Fibroblast of skin of right quadriceps (primary cell): ENCODE measurements at places on chromosomes 4 and X.

GRCh38 chrX:39592776-39593175 lies 505.0 kb downstream of the BCOR start:
- peak; percentile 45 for DNase-seq

- no peak for DNase-seq
Observed at GRCh38 chrX:65744965-65745364, 77.5 kb downstream of the MSN start.

- DNase-seq = no peak
Observed at GRCh38 chr4:10245751-10246150, 129.2 kb upstream of the WDR1 start.

- no peak for DNase-seq
Observed at GRCh38 chrX:40303256-40304077, 205.7 kb upstream of the BCOR start.

- DNase-seq = peak; percentile 61
Observed at GRCh38 chrX:53441531-53442321, 7.6 kb upstream of the HSD17B10 start.

DNA sequence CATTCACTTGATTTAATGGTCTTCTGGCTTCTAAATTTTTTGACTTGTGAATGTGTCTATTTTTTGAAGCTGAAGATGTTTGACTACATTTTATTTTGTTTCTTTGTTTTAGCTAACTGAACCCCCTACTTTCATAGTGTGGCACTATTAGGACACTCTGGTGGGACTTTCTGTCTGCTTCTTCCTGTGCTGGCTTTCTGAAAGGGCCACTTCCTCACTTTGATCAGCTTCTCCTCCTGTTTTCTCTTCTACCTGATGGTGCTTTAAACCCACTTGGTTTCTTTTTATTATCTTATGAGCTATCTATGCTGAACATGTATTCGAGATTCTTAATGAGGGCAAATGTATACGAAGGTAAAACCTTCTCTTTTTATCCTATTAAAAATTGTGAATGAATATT lies 186.1 kb upstream of the CASK start:
- DNase-seq = no peak

DNA sequence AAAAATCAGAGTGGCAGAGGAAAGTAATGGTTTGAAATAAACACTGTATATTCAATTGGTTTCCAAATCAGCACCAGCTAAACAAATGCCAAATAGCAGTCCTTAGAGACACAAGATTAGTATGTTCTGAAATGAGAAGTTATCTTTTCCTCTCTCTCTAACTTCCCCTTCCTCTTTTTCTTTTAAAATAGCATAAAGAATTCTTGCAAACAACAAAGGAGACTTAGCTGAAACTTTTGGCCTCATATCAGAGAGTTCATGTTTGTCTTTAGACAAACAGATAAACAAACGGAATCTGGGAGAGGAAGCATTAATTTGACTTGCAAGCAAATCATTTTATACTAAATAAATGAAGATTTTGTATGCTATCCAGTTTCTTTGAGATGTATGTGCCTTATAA lies 399.0 kb downstream of the GBA3 start:
- DNase-seq = no peak

DNA sequence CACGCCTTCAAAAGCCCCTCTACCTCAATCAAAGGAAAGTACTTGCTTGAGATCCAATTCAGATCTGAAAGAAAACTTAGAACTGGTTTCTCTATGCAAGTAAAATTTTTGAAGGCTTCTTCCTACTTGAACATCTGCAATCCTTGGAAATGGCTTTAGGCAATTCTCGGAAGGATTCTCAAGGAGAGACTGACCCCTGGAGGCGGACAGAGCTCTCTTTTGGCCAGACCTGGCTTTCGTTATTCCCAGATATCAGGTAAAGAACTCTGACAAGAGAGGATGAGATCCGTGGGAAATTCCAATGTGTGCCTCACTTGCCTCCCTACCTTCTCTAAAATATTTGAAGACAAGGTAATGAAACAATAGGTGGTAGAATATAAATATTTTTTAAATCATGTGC lies 670.3 kb upstream of the FAM241A start:
- peak; percentile 52 for DNase-seq

GRCh38 chr4:21678711-21679110 lies 269.9 kb downstream of the KCNIP4 start:
- no peak for DNase-seq

- DNase-seq = no peak
Observed at GRCh38 chrX:31092970-31093638, 21.3 kb upstream of the FTHL17 start.

DNA sequence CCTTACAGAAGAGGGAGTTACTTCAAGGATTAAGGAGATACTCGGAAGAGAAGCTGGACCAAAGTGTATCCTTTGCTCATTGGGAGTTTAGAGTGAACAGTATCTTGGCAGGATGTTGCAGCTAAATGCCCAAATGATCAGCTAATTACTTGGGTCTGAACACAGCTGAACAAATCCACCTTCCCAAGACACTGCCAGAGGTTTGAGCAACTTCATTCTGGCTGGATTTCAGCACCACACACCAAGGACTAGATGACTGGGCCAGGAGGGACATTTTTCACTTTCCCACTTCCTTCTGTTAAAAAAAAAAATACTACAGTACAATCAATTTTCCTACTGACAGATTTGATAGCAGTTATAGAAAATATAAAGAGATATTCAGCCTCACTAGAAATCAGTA lies 324.6 kb downstream of the MID1IP1 start:
- DNase-seq = no peak

DNA sequence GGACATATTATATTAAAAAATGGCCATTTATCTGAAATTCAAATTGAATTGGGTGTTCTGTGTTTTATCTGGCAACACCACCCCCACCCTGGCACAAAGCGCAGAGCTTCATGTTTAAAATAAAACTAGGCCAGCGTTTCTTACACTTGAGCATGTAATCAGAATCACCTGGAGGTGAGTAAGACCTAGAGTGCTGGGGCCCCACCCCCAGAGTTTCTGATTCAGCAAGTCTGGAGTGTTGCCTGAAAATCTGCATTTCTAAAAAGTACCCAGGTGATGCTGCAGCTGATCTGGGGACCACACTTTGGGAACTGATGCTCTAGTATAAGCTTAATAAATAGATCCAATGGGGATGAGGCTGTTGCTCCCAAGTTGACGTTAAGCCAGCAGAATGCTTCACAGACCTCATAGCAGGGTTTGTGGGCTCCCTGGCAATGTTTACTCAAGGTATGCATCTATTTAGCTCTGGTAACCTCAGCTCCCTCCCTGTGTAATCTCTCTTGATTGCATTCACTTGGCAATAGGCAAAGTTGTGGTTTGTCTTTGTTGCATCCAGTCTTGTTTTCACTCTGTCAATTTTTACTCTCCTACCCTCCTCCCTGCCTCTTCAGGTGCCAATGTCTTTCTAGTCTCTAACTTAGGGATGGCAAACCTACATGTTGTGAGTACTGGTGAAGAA lies 99.8 kb upstream of the TEX13D start:
- DNase-seq = no peak

- DNase-seq = no peak
Observed at GRCh38 chr4:99352602-99353537, at the start of gene ADH1C. ADH1C (minus strand) TSS chr4:99352746; CDS start chr4:99352675, 71 bp downstream.

GRCh38 chrX:49177338-49177833 lies 5.7 kb downstream of the PLP2 start:
- no peak for DNase-seq

- DNase-seq = no peak
Observed at GRCh38 chr4:110632506-110633357, 9.9 kb upstream of the PITX2 start.

- no peak for DNase-seq
Observed at GRCh38 chr4:124210746-124211145, 501.8 kb downstream of the ANKRD50 start.

DNA sequence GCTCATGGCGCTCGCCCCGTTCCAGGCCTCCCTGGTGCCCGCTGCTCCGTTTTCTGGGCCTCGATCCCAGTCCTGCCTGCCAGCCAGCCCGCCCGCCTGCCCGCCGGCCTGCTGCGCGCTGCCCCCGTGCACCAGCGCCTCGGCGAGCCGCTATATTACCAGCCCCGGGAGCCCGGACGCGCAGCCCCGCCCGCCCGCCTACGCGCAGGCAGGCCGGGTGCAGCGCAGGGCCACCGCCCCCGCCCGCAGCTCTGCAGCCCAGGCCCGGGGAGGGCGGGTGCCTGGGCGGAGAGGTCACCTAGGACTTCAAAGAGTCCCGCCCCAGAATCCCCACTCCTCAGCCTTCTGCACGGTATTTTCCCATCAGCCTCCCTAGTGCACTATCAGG lies at the start of gene MAOB:
Gene MAOB, minus strand, starts transcription at position 157 of the 388 bp plus-strand sequence. Its CDS starts 151 bp downstream, at position 6.
- no peak for DNase-seq

- DNase-seq = no peak
Observed at GRCh38 chr4:165016971-165017370, 14.8 kb upstream of the TRIM60 start.

DNA sequence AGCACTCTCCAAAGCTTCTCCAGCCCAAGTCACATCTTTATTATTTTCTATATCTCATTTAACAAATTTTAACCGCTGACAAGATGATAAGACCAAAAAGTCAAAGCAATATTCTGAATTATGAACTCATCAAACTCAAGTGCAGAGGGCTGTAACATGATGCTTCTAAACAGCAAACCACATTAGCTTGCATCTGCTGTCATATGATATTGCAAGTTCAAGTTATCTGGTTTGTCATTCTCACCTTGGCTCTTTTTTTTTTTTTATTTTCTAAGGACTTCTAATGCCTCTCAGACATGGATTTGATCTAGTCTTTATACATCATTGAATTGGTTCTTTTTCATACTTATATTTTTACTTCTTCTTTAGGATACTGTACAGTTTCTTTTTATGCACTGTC lies 93.4 kb downstream of the SLC10A7 start:
- no peak for DNase-seq

GRCh38 chr4:84578540-84579402 lies 4.2 kb upstream of the CDS1 start:
- peak; percentile 42 for DNase-seq

DNA sequence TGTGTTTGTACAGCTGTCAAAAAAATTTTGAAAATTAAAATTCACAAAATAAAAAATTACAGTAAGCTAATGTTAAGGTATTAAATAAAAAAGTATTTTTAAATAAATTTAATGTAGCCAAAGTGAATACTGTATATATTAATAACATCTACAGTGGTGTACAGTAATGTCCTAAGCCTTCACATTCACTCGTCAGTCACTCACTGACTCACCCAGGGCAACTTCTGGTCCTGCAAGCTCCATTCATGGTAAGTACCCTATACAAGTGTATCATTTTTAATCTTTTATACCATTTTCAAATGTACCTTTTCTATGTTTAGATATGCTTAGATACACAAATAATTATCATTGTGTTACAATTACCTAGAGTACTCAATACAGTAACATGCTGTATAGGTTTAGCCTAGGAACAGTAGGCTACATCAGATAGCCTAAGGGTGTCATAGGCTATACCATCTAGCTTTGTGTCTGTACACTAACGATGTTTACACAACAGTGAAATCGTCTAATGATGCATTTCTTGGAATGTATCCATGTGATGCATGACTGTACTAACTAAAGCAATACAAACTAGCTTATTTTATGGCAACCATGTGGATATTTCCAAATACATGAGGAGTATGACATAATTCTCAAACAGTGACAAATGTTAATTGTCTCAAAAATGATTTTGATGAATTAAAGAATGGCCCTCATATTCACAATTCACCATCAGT lies 13.7 kb downstream of the DDX60 start:
- DNase-seq = peak; percentile 81

DNA sequence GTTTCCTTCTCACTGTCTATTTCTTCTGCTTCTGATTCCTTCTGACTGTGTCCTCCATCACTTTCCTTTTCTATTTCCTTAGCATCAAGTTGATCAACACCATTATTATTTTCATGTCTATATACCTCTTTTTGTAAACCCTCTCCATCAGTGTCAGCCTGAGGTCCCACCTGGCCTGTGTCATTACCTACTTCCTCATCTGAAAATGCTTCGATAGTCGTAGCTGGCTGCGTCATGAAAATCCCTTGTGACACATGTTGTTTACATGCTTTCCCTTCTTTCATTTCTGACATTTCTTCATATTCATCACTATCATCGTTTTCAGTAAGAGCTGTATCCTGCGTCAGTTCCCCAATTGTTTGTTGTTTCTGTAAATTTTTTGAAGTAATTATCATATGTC lies 39.6 kb downstream of the RPGR start:
- DNase-seq = no peak
